Activated T-helper 1 cell treated with anti-CD3 and anti-CD28 coated beads, Interleukin-2, amount 50 U/mL, for 16 hours (primary cell): ENCODE measurements at places on chromosomes 2 and 18.

DNA sequence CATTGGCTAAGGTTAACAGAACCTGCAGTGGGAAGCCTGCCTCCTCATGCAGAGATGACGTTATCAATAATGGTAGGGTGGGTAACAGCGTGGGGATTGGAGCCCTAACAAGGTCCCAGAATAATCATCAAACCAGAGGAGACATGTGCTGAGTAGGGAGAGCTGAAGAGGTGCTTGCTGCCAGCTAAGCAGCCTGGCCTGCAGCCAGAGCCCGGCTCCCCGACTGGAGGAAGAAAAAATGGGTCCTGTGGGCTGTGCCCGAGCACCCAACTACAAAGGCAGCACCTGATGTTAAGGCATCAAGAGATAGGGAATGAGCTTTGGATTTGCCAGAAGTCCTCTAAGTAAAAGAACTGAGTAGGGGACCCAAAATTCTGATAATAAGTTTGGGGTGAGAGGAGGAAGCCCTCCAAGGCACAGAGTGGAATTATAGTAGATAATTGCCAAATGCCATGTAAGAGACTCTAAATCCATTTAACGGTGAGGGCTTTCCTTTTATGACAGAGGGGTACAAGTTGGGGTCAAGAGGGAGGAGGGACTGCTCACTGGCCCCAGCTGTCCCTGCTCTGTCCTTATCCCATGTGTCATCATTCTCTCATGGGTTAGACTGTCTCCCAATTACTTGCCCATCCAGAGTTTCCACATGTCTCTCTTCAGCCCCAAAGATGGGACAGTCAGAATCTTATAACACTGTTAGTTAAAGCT is 156.1 kb downstream of the ANTXR1 start:
- no peak for DNase-seq

DNA sequence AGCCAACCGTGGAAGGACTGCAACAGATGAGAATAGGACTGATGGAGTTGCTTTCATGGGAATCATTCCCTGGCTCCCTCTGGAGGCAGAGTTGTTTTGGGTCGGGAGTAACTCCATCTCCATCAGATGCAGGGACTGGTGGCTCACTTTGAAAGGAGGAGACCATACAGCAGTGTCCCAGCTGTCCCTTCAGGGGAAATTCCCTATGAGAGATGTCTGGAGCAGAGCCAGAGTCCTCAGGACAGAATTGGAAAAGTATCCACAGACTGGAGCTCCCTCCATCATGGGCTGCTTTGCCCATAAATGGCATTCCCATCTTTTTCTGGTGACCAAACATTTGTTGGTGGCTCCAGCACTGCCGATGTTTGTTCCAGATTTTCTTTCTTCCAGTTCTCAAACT is 144.3 kb downstream of the NCK2 start:
- DNase-seq = no peak

GRCh38 chr2:196607073-196607472 is 32.4 kb upstream of the CCDC150 start:
- DNase-seq = no peak

- no peak for DNase-seq
Measured at GRCh38 chr2:121663434-121663833, 14.2 kb upstream of the CLASP1 start.

DNA sequence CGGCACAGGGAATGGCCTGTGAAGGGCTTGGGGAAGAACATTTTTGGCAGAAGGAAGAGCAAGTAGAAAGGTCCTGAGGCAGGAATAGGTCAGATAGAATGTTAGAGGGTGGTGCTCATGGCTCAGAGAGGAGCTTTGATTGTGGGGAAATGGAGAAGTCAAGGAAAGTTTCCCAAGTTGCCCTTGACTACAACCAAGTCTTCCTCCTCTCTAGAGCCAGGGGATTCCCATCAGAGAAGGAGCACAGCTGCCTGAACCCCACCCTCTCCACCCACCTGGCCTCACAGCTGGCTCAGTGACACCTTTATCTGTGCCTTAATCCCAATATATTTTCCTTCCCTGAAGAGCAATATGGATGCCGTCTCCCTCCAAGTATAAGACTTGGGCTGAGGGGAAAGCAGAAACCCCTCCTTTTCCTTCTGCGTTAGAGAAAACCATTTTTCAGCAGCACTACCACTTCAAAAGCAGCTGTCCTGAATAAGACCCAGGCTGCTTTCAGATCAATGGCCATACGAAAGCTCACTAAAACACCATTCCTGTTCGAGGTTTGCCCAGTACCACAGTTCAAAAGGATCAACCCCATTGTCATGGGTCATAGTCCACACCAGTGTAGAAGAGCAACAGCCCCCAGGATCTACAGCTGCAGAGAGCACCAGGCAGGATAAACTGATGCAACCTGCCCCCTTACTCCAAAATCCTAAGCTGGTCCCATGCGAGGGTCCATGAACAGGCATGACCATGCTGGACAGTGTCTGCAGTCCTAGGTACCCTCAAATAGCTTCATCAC is 199.6 kb downstream of the AFF3 start:
- no peak for DNase-seq

DNA sequence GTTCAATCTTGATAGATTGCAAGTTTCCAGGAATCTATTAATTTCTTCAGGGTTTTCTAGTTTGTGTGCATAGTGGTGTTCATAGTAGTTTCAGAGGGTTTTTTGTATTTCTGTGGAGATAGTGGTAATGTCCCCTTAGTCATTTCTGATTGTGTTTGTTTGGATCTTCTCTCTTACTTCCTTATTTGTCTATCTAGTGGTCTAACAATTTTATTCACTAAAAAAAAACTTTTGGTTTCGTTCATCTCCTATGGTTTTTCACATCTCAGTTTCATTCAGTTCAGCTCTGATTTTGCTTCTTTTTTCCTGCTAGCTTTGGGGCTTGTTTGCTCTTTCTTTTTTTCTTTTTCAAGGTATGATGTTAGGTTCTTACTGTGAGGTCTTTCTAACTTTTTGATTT is 94.5 kb downstream of the SNTG2 start:
- no peak for DNase-seq

GRCh38 chr2:30412047-30412683 is 34.9 kb upstream of the LCLAT1 start:
- no peak for DNase-seq

GRCh38 chr2:96799623-96799935 is 16.5 kb upstream of the CNNM3 start:
- no peak for DNase-seq

DNA sequence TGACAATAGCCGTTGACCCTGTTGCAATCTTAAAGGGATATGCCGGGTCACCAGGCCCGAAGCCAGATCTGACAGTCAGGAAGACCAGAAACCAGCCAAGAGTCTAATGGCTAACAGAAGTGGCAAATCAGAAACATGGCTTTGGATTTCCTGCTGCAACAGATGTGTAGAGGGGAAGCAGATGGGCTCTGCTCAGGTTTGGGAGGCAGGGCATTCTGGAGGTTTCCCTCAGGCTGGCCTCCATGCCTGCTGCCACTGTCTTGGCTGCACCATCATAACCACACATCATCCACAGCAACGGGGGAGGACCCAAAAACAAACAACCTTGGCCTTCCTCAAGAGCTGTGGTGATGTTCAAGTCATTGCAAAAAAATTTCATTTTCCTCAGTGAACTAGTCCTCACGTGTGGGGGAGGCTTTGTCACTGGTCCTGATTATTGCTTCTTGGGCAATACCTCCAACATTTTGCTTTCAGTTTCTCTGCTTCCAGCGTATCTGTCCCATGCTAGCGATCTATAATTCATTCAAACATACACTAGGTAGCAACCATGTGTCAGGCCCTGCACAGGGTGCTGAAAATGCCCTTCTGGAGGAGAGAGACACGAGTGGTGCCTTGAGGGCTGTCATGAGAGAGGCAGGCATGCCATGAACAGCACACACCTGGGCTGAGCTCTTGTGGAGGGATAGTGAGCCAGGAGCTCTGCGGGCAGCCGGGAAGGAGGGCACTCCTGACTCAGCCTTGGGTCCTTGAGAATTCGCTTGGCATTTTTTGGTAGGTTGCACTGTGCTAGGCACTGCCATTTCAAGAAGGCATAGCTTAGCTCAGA is 48.2 kb upstream of the LGALSL start:
- no peak for DNase-seq

DNA sequence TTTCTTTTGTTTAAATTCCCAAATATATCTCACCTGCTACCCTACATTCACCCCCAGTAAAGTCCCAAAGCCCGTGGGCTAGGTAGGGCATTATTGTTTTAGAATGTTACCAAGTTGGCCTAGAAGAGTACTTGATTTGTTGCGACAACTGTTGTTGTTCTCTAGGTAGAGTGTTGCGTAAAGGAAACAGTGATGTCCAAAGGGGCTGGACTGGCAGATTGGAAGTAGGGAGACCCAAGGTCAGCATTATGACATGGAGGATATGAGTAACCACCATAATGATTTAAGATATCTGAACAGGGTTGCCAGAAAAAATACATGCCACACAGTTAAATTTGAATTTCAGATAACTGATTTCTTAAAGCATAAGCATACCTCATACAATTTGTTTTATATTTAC is 39.2 kb downstream of the SCN1A start:
- no peak for DNase-seq

DNA sequence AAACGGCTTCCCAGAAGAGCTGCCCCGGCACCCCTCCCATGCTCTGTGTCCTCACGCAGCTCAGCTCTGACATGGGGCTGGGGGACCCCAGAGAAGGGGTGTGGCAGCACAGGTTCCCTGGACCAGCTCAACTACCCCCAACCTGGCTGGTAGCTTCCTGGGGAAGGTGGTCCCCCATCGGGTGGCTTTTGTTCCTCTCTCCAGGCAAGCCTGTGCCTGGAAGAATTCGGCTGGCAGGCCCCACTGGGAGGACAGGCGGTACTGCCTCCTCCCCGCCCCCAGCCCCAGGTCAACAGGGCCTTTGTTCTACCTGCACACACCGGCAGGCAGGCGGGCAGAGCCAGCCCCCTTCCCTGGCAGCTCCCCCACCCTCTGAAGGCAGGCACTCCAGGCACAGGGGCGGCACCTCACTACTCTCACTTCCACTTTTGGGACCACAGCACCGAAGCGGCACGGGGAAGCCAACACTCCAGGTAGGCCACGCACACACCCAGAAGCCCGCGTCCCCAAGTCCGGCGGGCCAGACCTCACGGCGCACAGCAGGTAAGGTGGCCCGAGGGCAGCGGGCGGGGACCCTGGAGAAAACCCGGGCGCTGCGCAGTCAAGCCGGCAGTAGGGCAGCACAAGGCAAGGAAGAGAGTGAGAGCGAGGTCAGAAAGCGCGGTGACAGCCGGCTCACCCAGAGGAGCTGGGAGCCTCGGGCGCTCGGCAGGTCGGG is 1.3 kb downstream of the HS6ST1 start:
- no peak for DNase-seq

GRCh38 chr2:121118951-121119350 is 166.1 kb downstream of the TFCP2L1 start:
- DNase-seq = no peak
